ENCODE measurements at places on chromosomes 16 and 17.

DNA sequence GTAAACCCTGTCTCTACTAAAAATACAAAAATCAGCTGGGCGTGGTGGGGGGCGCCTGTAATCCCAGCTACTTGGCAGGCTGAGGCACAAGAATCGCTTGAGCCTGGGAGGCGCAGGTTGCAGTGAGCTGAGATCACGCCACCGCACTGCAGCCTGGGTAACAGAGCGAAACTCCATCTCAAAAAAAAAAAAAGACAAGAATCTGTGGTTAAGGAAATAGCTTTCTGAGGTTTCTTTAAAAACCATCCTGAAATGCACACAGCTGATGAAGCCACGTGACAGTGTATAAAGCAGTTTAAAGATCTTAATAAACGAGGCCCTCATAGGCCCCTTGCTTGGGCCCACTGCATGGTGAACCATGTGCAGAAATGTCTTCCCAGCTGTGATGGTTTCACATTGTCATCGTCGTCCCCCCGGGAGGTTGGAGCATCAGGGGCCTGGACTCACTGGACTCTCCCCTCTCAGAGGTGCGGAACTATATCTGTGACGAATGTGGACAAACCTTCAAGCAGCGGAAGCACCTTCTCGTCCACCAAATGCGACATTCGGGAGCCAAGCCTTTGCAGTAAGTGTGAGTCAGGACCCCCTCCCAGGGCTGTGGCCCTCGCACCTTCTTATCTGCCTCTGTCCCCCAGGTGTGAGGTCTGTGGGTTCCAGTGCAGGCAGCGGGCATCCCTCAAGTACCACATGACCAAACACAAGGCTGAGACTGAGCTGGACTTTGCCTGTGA, 16.2 kb downstream of the ZNF276 start:
- DNase-seq = no peak

GRCh38 chr17:28969706-28970393, 18.5 kb upstream of the PHF12 start:
- DNase-seq = no peak

GRCh38 chr17:45046537-45047125, 4.8 kb downstream of the DCAKD start:
- DNase-seq = peak; percentile 38

GRCh38 chr16:25157271-25157875, 45.8 kb downstream of the LCMT1 start:
- DNase-seq = no peak

GRCh38 chr17:67829331-67829730, 4.0 kb downstream of the BPTF start:
- DNase-seq = peak; percentile 55

GRCh38 chr16:46975165-46975564, 1.7 kb upstream of the DNAJA2 start:
- peak; percentile 11 for DNase-seq

DNA sequence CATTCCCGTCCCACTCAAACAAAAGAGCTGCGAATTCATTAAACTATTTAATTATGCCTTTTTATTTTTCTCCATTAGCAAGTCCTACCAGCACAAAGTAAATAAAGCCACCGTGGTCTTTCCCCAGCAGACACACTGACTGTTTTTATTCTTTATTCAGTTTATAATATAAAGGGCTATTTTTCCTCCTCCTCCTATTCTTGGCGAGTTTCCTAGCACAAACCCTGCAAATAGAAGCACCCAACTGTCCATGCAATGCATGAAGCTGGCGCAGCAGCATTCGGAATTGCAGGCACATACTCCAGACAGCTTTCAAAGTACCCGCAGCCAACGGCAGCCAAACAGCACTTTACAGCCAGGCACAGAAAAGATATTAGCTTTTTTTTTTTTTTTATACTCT, 583.4 kb upstream of the PSMD7 start:
- DNase-seq = no peak
